Activated naive CD8-positive, alpha-beta T cell treated with anti-CD3 and anti-CD28 coated beads, Interleukin-2, amount 10 ng/mL, durations not matched to agents 7 days and 5 days (primary cell): ENCODE measurements at places on chromosomes 1 and 21. TPM values are rescaled to one million over a fixed set of nuclear protein-coding genes. Genes with fewer than 3 reads are reported as not detected.

GJA5 gene
- not detected for total RNA-seq

KIF14 gene
- 20.1 TPM for total RNA-seq

LRRC71 gene
- total RNA-seq: not detected

NCMAP gene
- total RNA-seq: 0.23 TPM

TDRD5 gene
- total RNA-seq: not detected

SLC44A3 gene
- 0.42 TPM for total RNA-seq
